SJSA1 (cell line): ENCODE measurements at places on chromosomes 1 and 21. TPM values are rescaled to one million over a fixed set of nuclear protein-coding genes. Genes with fewer than 3 reads are reported as not detected.

The KIAA1614 gene
- total RNA-seq = 5.9 and 14.2 TPM in 2 replicates

The EDN2 gene
- 3.0 and 6.7 TPM in 2 replicates for total RNA-seq

The UBL4B gene
- not detected in 2 replicates for total RNA-seq

The SERTAD4 gene
- 4.8 and 6.6 TPM in 2 replicates for total RNA-seq

The FNDC5 gene
- total RNA-seq = 0.47 and 0.84 TPM in 2 replicates

The SH3BGR gene
- total RNA-seq = 5.2 and 104 TPM in 2 replicates

The CA14 gene
- total RNA-seq = not detected in 2 replicates

The NGF gene
- 1.3 and 6.0 TPM in 2 replicates for total RNA-seq

The EVI5 gene
- 18.1 and 21.5 TPM in 2 replicates for total RNA-seq

The ETNK2 gene
- total RNA-seq = 22.2 and 22.3 TPM in 2 replicates

The ITLN2 gene
- total RNA-seq = not detected in 2 replicates

The PKN2 gene
- 43.6 and 45.5 TPM in 2 replicates for total RNA-seq

The NFASC gene
- 0.03 TPM in 1 of 2 replicates, not detected in the other for total RNA-seq

The PHC2 gene
- total RNA-seq = 88.1 and 92.8 TPM in 2 replicates

The REG4 gene
- total RNA-seq = not detected in 2 replicates

The FOXD3 gene
- total RNA-seq = 0.13 TPM in 1 of 2 replicates, not detected in the other

The TACSTD2 gene
- total RNA-seq = not detected in 2 replicates

The WNT4 gene
- total RNA-seq = not detected in 2 replicates

The CSMD2 gene
- 0.60 and 0.87 TPM in 2 replicates for total RNA-seq

The FCRL6 gene
- total RNA-seq = not detected in 2 replicates

The CD247 gene
- total RNA-seq = not detected in 2 replicates

The TDRD5 gene
- not detected in 2 replicates for total RNA-seq

The S100A2 gene
- 5.3 and 15.8 TPM in 2 replicates for total RNA-seq

The CDA gene
- not detected in 2 replicates for total RNA-seq

The BCAR3 gene
- 49.5 and 50.4 TPM in 2 replicates for total RNA-seq

The APOBEC4 gene
- not detected in 2 replicates for total RNA-seq

The CD34 gene
- 0.11 and 0.44 TPM in 2 replicates for total RNA-seq

The RBP7 gene
- total RNA-seq = 0.38 and 8.1 TPM in 2 replicates

The FCGR1A gene
- total RNA-seq = not detected in 2 replicates

The LHX4 gene
- total RNA-seq = 4.6 and 6.4 TPM in 2 replicates

The SVBP gene
- total RNA-seq = 46.6 and 48.0 TPM in 2 replicates

The GPR25 gene
- not detected in 2 replicates for total RNA-seq

The ERG gene
- 0.89 TPM in 1 of 2 replicates, not detected in the other for total RNA-seq

The MRPL55 gene
- total RNA-seq = 93.4 and 101 TPM in 2 replicates

The SLC1A7 gene
- total RNA-seq = 4.5 and 12.1 TPM in 2 replicates

The HPDL gene
- total RNA-seq = 0.18 TPM in 1 of 2 replicates, not detected in the other

The SLC19A2 gene
- total RNA-seq = 10.3 and 13.2 TPM in 2 replicates

The RHOU gene
- 13.6 and 17.7 TPM in 2 replicates for total RNA-seq

The GJB4 gene
- total RNA-seq = not detected in 2 replicates

The UAP1 gene
- total RNA-seq = 159 and 168 TPM in 2 replicates

The ACOT11 gene
- total RNA-seq = 0.85 and 1.3 TPM in 2 replicates

The TAL1 gene
- not detected in 2 replicates for total RNA-seq

The FMN2 gene
- 12.7 and 32.6 TPM in 2 replicates for total RNA-seq

The LPAR3 gene
- total RNA-seq = 0.28 TPM in 1 of 2 replicates, not detected in the other

The DENND2C gene
- total RNA-seq = 1.5 TPM in 2 replicates

The OPTC gene
- not detected in 2 replicates for total RNA-seq

The SLC26A9 gene
- not detected in 2 replicates for total RNA-seq

The GNPAT gene
- total RNA-seq = 71.9 and 80.1 TPM in 2 replicates

The WNT3A gene
- total RNA-seq = not detected in 2 replicates

The HOOK1 gene
- not detected in 2 replicates for total RNA-seq
